Mammary microvascular endothelial cell (primary cell): ENCODE measurements at places on chromosomes 4 and X. TPM values are rescaled to one million over a fixed set of nuclear protein-coding genes. Genes with fewer than 3 reads are reported as not detected.

TLR10 gene
- total RNA-seq = not detected in 2 replicates

PRR32 gene
- not detected in 2 replicates for total RNA-seq

CFI gene
- total RNA-seq = 47.5 and 51.0 TPM in 2 replicates

CC2D2A gene
- total RNA-seq = 4.2 and 8.5 TPM in 2 replicates

PNPLA4 gene
- 5.7 and 21.0 TPM in 2 replicates for total RNA-seq

ANXA10 gene
- not detected in 2 replicates for total RNA-seq

RNF175 gene
- total RNA-seq = not detected in 2 replicates

DCAF4L1 gene
- under 0.01 and 0.30 TPM in 2 replicates for total RNA-seq

EFNB1 gene
- 162 and 184 TPM in 2 replicates for total RNA-seq

REELD1 gene
- not detected in 2 replicates for total RNA-seq

DKK2 gene
- total RNA-seq = 0.05 TPM in 1 of 2 replicates, not detected in the other

PAQR3 gene
- total RNA-seq = 20.1 and 23.7 TPM in 2 replicates

MAP7D2 gene
- 0.30 and 0.40 TPM in 2 replicates for total RNA-seq

PABPC1L2A gene
- not detected in 2 replicates for total RNA-seq

STARD8 gene
- total RNA-seq = 13.9 and 16.6 TPM in 2 replicates

STAP1 gene
- total RNA-seq = not detected in 2 replicates
